ENCODE measurements at places on chromosomes 16 and 17.

GRCh38 chr17:49956780-49957179 lies 12.2 kb upstream of the DLX4 start:
- no peak for DNase-seq

DNA sequence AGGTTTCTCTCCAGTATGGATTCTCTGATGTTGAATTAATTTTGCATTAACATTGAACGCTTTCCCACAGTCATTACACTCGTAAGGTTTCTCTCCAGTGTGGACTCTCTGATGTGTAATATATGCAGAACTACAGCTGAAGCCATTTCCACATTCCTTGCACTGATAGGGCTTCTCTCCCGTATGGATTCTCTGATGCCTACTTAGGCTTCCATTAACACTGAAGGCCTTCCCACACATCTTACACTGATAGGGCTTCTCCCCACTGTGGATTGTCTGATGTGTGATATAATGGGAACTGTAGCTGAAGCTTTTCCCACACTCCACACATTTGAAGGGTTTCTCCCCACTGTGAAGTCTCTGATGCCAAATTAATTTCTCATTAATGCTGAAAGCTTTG lies 7.2 kb upstream of the TLE7 start:
- DNase-seq = no peak

GRCh38 chr16:2664574-2664982 lies 17.7 kb upstream of the KCTD5 start:
- DNase-seq = no peak

GRCh38 chr17:7881276-7882054 lies 7.1 kb upstream of the CHD3 start:
- DNase-seq = no peak

DNA sequence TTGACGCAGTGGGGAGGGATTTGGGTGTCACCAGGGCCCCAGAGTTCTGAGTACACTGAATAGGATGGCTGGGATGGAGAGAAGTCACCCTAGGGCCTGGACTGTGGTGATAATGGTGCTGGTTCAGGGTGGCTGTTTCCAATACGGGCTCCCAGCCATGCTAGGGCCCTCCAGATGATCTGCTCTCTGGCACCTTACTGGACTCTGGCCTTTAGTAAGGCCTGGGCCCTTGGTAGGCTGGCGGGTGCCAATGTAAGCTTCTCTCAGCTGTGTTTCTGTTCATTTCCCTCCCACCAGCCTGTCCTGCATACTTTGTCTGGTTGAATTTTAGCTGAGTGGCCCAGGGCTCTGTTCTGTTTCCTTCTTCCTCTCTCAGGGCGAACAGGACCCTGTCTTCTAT lies 2.8 kb downstream of the PLA2G15 start:
- no peak for DNase-seq

DNA sequence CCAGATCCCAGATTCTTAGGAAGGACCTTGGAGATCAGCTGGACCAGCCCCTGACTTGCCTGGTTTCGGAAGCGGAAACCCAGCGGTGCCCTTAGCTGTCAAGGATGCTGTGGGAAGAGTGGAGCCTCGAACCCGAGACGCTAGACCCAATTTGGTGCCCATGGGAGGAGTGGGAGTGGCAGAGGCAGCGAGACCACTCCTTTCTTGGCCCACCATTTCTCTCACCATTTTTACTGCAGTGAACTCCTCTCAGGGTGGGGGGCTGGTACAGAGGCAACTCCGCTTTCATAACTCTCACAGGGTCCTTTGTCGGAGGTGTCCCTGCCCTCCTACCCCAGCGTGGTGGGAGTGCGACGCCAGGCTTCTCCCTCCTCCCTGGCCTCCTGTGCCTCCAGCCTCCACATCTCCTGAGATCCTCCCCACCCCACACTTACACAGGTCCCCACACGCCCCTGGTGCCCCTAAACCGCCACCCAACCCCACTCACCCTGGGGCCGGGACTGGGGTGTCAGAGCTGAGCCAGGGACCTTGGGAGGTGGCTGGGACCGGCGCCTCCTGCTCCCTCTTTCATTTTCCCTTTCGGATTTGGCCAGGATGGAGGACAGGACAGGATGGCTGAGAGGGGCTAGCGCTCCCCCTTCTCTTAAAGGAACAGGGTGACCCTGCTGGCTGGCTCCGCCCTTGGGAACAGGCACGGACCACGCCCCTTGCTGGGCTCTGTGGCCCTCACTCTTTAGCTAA lies at the start of gene GJD3:
TSS of gene GJD3 (minus strand) at position 617 of the 741 bp plus-strand sequence. CDS start 922 bp downstream, outside the sequence.
- no peak for DNase-seq

Data from GDM1 (cell line).